ENCODE measurements at places on chromosomes 5 and 9. TPM values are rescaled to one million over a fixed set of nuclear protein-coding genes. Genes with fewer than 3 reads are reported as not detected.

- no peak for DNase-seq
These were observed 299.7 kb downstream of the IZUMO3 start for GRCh38 chr9:24245988-24246387.

DNA sequence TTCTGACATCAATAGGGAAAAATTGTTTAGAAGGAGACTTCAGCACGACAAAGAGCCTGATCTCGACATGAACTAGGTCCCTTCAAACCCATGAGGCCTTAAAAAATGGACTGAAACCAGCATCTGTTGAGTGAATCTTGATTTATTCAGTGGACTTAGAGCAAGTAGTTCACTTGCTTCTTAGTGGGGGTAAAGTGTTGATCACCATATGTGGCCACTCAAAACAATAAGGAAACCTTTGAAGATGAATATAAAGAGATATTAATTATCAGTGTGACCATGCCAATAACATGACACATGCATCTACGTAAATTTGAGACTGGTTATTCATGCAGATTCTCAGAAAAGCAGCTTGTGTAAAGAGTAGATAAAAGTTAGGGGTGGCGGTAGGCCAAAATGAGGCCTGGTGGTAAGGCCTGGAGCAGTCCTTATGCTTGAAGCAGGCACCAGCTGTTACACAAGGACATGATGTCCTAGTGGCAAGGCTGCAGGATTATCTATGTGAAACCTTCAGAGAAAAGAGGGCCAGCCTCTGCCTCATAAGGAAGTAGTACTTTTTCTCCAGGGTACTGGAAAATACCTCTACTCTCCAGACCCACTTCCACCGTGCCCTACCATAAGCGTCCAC lies 61.3 kb downstream of the S1PR3 start:
- no peak for DNase-seq

Gene SPATA31A3
- total RNA-seq: not detected

Gene KCNN2
- total RNA-seq: not detected

- DNase-seq: no peak
These were observed 21.1 kb downstream of the VCP start for GRCh38 chr9:35051069-35051967.

All from T-helper 17 cell (primary cell).